GM12892 (cell line): ENCODE measurements at places on chromosomes 6 and 20.

GRCh38 chr6:151493804-151494234 is at the start of gene CCDC170:
TSS of gene CCDC170 (plus strand) at chr6:151494017. CDS start at chr6:151494129, 112 bp downstream.
- no peak for DNase-seq

DNA sequence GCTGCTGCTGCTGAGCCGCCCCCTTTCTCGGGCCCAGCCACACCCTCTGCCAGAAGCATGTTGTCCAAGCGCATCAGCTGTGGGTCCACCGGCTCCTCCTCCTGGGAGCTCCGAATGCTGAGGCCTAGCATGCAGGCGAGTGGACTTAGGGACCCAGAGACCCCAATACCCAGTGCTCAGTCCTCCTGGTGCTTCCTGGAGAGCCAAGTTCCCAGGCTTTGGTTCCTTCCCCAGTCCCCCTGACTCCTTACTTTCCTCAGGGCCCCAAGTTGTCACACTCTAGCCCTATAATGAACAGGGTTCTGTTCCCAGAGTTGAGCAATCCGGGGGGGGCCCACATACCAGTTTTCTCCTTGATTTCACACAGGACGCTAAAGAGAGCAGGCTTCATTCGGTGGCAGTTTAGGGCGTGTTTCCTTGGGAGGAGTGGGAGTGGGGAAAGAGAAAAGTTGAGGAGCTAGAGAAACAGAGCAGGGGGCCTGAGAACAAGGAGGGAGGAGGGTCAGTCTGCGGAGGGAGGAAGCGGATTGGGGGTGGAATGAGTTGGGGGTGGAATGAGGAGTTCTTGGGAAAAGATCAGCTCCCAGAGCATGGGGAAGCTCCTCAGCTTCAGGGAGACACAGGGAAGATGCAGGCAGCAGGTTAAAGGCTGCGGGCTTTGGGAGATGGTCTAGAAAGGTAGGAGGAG is 1.5 kb downstream of the PBX2 start:
- DNase-seq: no peak

DNA sequence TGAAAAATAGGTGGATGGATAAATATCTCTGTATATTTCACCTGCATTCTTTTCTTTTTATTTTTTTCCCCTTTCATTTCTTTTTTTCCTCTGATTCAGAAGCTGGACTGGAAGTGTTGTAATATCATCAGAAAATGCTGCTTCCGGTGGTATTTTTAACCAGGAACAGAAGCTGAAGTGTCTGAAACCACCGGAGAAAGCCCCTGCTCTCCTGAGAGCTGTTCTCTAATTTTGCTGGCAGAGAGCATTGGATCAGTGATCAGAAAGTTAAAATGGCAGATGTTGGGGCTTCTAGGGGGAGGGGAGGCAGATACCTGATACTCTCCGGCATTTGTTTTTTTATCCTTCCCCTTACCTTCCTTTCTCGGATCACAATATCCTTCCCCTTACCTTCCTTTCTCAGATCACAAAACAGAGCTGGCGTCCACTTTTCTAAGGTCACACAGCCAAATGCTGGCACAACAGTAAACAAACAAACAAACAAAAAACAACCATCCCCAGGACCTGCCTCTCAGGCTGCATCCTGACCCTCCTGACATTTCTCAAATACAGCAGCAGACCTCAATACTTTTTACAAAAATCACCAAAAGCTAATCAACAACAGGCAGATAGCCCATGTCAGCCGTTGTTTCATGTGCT is 143.2 kb upstream of the ZNF217 start:
- DNase-seq: no peak

- DNase-seq: peak; percentile 76
These were observed 102.1 kb downstream of the TMEM242 start for GRCh38 chr6:157221049-157221816.

DNA sequence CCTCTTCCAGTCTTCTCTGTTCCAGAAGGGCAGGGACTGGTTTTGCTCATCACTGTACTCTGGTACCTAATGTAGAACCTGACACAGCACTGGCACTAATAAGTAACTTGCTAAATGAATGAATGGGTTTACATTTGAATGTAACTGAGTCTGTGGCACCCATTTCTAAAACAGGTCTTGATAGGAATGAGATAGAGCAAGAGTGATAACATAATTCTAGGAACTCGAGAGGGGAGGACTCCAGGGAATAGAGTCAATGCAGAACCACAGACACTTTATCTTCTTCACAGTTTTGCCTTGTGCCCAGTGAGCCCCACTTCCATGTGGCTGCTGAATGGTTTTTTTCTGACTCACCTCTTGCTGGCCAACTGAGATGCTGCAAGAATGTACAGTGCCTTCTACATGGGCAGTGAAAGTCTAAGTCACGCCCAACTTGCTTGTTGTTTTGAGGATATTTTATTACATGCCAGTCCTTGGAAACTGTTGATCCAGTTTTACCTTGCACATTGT is 61.1 kb downstream of the TBC1D7 start:
- DNase-seq: no peak

DNA sequence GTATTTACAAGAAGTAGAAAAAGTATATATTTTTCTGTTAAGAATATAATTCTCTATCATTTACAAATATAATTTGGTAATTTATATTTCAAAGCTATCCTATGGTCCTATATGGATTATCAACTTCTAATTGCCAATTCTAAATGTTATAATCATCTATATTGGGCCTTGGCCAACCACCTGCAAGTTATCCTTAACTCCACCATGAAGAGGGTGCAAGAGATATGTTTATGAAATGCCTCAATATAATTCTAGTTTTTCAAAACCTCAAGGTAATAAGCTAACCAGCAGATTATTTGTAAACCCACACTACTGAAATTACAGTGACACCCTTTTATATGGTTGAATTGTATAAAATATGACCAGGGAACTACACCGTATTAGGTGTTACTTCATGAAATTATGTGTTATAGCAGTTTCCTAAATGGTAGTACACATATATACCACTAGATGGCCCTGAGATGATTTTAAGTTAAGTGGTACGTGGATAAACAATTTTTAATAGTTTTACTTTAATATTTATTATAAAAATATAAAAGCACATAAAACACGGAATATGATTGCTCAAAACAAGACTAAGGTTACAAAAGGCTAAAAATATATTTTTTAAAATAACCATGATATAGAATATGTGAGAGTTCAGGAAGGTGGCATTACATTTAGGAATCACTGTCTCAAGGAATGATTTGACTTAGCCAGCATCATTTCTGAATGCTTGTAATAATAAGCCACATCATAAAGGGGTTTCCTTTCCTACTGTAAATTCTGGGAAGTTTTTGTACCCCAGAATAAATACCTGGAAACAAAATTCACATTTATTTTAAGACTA is 9.8 kb upstream of the PNISR start:
- no peak for DNase-seq

- no peak for DNase-seq
These were observed 175.5 kb upstream of the FOXQ1 start for GRCh38 chr6:1136415-1136774.

- no peak for DNase-seq
These were observed 6.7 kb downstream of the MAFB start for GRCh38 chr20:40682104-40682981.

- no peak for DNase-seq
These were observed 34.7 kb upstream of the SLCO4A1 start for GRCh38 chr20:62607366-62608217.

DNA sequence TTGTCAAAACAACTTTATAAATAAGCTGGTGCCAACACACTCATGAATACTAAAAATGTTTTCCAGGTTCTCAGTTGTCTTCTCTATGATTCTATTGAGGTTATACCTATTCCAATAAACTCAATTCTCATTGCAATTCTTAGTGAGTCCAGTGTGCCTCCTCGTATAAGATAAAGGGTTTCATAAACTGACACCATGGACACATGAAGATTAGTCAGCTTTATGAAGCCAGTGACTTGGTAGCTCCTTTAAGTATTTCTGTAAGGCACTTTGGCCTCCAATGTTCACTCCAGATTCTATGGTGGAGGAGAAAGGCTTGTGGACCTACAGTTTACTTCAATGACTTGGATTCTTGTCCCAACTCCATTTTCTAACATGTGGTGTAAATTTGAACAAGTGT is 521.3 kb upstream of the JARID2 start:
- no peak for DNase-seq

DNA sequence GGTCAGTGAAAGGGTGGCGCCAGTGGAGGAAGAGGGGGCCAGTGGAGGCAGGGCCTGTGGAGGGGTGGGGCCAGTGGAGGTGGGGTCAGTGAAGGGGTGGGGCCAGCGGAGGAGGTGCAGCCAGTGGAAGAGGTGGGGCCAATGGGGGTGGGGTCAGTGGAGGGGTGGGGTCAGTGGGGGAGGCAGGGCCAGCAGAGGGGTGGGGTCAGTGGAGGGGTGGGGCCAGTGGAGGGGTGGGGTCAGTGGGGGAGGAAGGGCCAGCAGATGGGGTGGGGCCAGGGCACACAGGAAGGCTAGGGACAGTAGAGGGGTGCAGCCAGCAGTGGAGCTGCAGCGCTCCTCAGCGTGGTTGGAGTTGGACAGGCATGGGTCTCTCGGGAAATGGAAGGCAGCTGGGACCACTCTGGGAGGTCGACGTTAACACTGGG is 18.7 kb downstream of the ADRM1 start:
- peak; percentile 60 for DNase-seq

DNA sequence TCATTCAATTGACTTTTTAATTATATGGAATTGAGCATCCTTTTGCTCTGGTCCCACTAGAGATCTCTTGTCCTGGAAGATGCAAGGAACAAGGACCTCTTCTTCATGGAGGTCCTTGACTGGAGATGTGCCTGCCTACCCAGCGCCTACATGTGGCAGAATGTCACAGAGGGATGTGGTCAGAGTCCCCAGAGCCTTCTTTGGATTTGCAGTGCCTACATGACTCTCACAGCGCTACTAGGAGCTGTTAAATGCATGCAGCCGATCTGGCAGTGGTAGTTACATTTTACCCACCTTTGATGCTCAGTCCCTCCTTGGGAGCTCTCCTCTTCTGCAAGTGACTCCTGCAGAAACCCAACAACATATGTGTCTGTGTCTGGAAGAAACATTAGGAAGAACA is 51.9 kb upstream of the ADTRP start:
- DNase-seq: no peak

GRCh38 chr6:41939176-41939847 is 2.3 kb downstream of the CCND3 start:
- no peak for DNase-seq

DNA sequence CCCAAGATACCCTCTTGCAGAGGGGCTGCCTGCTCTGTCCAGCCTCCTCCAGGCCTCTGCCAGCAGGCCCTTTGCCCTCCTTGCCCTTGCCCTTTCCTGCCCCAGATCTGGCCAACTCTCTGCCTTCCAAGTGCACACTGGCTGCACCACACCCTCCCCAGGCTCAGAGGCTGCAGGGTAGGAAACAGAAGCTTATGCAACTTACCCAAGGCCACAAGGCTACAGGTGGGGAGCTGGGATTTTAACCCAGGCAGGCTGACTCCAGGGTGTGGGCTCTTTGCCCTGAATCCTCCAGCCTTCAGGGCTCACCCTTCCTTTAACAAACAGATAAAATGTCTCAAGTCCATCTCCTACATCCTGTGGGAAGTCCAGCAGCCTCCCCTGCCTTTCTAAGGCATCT is 14.5 kb upstream of the TRAF3IP2 start:
- DNase-seq: no peak

DNA sequence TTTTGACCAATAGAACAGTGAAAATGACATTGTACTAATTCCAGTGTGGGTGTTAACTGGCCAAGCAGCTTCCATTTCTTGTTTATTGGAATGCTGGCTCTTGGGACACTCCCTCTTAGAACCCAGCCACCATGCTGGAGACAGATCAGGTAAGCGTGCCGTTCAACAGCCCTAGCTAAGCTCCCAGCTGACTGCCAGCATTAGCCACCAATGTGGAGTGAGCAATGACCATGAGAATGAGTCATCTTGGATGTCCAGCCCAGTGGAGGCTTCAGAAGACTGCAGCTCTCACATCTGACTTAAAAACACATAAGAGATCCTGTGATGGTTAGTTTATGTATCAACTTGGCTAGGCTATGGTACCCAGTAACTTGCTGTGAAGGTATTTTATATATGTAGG is 3.0 kb upstream of the LINC00237 start:
- no peak for DNase-seq

GRCh38 chr20:64053841-64054661 is 4.6 kb upstream of the SOX18 start:
- DNase-seq: no peak

GRCh38 chr6:1110941-1111349 is 201.0 kb upstream of the FOXQ1 start:
- DNase-seq: no peak

DNA sequence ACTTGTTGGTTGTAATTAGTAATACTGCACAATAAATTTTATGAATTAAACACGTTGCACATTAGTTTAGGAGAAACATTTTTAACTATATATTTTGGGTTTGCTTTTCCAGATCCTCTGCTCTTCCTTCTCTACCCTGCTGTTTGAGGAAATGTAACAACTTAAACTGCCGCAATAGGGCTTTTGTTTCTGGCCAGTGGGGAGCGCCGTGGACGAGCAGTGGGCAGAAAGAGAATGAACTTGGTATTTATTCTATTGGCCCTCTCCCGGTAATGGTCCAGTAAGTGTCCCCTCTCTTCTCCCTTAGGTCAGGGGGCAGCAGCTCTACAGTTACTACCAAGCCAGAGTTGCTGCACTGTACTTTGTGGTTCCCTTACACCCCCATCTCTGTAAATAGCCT is 35.2 kb upstream of the EPHA7 start:
- DNase-seq: no peak

DNA sequence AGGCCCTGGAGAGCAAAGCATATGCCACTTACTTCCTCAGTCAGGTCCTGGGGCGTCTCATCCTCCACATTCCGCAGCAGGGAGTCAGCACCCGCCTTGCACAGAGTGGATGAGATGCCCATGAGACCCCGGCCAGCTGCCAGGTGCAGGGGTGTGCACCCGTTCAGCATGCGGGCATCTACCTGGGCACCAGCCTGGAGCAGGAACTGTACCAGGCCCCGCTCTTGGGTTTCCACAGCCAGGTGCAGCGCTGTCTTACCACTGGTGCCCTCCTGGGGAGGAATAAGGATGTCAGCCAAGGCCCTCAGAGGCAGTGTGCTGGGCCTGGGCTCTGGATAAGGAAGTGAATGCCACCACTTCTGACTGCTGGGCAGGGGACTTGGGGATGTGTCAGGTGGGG is 2.7 kb upstream of the SLC35B2 start:
- no peak for DNase-seq

DNA sequence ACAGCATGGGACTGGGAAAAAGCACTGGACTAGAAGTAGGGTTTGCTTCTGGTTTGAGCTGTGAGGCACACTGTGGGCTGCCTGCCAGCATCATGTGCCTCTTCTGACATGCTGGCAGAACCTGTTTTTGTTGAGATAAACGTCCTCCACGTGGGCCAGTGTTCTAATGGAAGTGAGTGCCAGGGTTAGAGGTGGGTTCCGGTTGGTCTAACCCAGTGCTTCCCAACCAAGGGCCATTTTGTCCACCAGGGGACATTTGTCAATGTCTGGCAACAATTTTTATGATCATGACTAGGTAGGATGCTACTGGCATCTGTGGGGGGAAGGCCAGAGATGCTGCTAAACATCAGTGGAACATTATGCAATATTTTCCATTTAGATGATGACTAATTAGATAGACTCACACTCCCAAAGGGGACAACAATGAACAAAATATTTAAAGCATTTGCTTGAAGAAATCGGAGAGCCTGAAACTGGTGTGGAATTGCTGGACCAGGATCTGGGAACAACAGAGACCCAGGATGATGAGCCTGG is 7.8 kb upstream of the APMAP start:
- DNase-seq: no peak
